ENCODE measurements at places on chromosomes 5 and 9.
A peak's percentile ranks its signal among the peaks of the same experiment; 100 is the strongest.

GRCh38 chr5:77852514-77853352 lies 76.6 kb upstream of the TBCA start:
- peak; percentile 85 for DNase-seq

- DNase-seq: no peak
Observed at GRCh38 chr9:134637241-134637640, 4.4 kb upstream of the COL5A1 start.

- no peak for DNase-seq
Observed at GRCh38 chr9:27108981-27109541, at the start of gene TEK. TSS of gene TEK (plus strand) at chr9:27109225. CDS start at chr9:27109591, 366 bp downstream.

DNA sequence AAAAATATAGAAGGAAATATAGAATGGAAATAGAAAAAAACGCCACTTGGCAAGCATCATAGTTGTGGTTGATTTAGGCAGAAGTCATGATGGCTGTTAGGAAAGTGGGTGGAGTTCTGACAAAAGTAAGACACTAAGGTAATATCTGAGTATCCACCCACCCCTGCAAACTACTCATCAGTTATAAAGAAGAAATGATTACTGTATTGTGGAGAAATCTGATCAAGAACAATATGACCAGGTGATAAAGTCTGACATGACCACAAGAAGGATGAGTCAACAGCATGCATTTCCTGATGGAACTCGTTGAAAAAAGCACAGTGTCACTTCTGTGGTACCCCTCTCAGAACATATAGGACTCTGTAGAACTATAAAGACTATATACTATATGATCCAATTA lies 343.4 kb upstream of the PAPPA start:
- no peak for DNase-seq

GRCh38 chr5:72006361-72006760 lies 100.9 kb upstream of the MAP1B start:
- no peak for DNase-seq
